Naive thymus-derived CD4-positive, alpha-beta T cell (primary cell): ENCODE measurements at places on chromosomes 1 and 21. TPM values are rescaled to one million over a fixed set of nuclear protein-coding genes. Genes with fewer than 3 reads are reported as not detected.
A peak's percentile ranks its signal among the peaks of the same experiment; 100 is the strongest.

Gene GNAT2
- not detected for total RNA-seq

Gene FCRLB
- total RNA-seq = 0.34 TPM

Gene CYP4Z1
- total RNA-seq = not detected in 2 replicates

Gene EPHA2
- total RNA-seq = not detected

Gene SERPINC1
- total RNA-seq = 0.32 TPM

Gene SPATA45
- total RNA-seq = not detected

Gene WNT9A
- not detected for total RNA-seq

Gene NOTCH2
- 63.7 TPM for total RNA-seq

Gene HES5
- not detected in 2 replicates for total RNA-seq

- DNase-seq = no peak
Measured at GRCh38 chr1:14842361-14842760, 243.9 kb downstream of the KAZN start.

GRCh38 chr1:163672976-163673758 is 351.4 kb downstream of the NUF2 start:
- DNase-seq = no peak

DNA sequence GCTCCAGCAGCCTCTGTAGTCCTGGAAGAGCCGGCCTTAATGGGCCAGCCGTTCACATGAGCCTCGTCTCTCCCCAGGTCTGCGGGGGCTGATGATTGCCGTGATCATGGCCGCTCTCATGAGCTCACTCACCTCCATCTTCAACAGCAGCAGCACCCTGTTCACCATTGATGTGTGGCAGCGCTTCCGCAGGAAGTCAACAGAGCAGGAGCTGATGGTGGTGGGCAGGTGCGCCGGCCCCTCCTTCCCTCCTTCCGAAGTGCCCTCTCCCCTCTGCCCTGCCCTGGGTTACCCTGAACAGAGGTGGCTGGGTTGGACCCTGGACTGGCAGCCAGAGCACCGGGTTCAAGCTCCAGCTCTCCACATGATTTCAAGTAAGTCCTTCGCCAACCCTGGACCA is 13.1 kb downstream of the SLC5A9 start:
- DNase-seq = no peak

DNA sequence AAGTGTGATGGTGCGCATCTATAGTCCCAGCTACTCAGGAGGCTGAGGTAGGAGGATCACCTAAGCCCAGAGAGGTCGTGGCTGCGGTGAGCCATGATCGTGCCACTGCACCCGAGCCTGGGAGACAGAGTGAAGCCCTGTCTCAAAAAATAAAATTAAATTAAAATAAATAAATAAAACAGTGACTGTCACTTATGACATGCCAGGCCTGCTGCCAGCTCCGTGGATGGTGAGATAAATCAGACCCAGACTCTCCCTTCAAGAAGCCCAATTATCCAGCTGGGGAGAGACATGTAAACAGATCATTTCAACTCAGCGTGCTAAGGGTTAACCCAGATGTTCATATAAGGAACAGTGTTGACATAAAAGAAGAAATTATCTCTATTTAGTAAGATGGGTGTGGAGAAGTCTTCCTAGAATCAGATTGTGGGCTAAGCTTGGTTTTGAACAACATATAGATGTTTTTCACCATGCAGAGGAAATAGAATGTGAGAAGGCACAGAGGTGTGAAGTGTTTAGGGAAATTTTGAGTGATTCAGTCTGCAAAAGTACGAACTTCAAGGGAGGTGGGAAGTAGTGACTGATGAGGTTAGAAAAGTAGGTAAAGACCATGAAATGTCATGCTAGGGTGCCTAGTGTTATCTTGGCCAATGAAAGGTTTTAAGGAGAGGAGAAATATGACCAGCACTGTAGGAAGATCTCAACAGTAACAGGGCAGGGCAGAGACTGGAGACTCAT is 18.3 kb downstream of the YARS1 start:
- DNase-seq = peak; percentile 11

- DNase-seq = no peak
Measured at GRCh38 chr1:27135541-27136235, 19.2 kb downstream of the SLC9A1 start.

- DNase-seq = no peak
Measured at GRCh38 chr1:233673261-233673946, 59.5 kb downstream of the KCNK1 start.

DNA sequence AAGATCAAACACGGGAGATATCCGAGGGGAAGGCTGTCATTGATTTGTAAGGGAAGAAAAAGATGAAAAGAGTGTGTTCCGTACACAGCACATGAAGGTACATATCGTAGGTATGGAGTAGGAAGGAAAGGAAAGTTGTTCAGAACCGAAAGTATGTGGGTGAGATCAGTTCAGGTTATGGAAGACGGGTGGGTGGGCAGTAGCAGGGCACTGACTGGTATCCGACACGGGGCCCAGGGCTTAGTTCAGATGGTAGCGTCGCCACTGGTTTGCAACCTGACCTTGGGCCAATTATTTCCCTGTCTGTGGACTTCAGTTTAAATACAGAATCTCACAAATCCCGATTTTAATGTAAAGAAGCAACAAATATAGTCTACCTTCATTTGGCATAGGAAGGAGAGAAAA is 27.8 kb upstream of the A3GALT2 start:
- DNase-seq = peak; percentile 7

GRCh38 chr1:220804202-220804586 is 17.5 kb downstream of the MTARC1 start:
- no peak for DNase-seq

DNA sequence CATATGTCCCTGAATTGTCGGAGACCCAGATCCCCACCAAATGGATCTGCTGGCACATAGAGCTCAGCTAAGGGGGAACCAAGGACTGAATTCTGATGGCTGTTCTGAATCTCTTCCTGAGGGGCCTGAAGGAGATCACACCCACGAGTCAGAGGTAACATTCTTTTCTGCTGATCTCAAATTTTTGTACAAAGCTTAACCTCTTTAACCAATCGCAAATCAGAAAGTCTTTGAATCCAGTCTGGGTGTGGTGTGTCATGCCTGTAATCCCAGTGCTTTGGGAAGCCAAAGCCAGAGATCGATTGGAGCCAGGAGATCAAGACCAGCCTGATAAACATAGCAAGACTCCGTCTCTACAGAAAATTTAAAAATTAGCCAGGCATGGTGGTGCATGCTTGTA is 62.8 kb upstream of the PRRC2C start:
- no peak for DNase-seq

GRCh38 chr1:210231846-210232510 is 618 bp upstream of the SERTAD4 start:
- no peak for DNase-seq

DNA sequence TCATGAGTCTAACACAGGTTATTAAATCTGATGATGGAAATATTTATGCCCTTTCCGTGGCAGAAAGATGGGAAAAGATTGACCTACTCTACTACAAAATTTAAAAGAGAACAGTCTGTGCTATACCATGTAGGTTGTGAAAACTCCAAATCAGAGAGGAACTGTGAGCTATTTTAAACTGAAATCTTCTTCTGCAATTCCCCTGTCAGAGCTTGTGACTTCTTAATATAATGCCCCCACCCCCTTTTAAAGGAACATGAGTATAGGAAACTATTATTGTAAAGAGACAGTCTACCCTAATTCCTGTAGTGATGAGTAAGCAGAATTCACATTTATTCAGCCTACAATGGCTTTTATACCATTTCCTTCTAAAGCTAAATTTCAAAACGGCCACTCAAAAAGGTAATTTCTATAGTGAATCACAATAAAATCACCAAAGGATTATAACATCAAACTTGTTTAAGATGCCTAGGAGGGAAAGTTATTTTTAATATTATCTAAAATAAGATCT is 11.7 kb downstream of the DSCAM start:
- no peak for DNase-seq

GRCh38 chr1:23210351-23210785 is 6.9 kb downstream of the HTR1D start:
- no peak for DNase-seq

DNA sequence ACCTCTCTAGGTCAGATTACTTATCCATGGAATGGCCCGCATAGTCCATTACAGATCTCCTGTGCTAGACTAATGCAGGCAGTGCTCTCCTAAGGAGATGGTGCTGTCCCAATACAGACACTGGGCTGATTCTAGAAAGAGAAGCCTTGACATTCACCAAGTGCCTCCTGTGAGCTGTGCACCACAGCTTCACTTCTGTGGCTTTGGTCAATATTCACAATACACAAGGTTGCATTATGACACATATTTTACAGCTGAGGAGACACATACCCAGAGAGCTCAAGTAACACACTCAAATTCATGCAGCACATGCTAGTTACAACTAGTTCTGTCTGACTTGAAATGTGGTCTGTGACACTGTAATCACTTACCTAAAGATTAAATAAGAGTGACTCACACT is 59.4 kb upstream of the LRRC8B start:
- no peak for DNase-seq

- no peak for DNase-seq
Measured at GRCh38 chr1:23407016-23407630, 17.4 kb downstream of the TCEA3 start.

DNA sequence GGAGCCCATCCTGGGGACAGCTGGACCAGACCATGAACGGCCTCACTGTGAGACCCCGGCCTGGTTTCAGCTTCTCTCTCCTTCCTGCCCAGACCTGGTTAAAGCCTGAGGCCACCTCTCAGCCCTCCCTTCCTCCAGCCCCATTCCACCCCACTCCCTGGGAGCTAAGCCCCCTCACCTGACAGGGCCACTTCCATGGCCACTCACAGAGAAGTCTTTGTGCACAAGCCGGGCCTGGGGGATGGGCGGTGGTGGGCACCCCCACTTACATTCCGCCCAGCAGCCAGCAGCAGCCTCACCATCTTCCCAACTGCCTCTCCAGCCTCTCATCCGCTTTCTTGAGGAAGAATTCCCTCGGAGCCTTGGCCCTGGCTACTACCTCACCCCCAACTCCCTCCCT is 40.4 kb downstream of the RHBG start:
- no peak for DNase-seq

- no peak for DNase-seq
Measured at GRCh38 chr1:207027921-207028320, 4.6 kb downstream of the C1orf116 start.

GRCh38 chr1:10415211-10415930 is 14.9 kb upstream of the CENPS start:
- DNase-seq = no peak

- no peak for DNase-seq
Measured at GRCh38 chr1:201222125-201222524, 31.5 kb downstream of the IGFN1 start.

GRCh38 chr1:160282807-160283206 is 2.1 kb downstream of the PEX19 start:
- DNase-seq = no peak

GRCh38 chr1:65178235-65178634 is 30.2 kb downstream of the AK4 start:
- DNase-seq = no peak
